ENCODE measurements at places on chromosomes 7 and 10.

- DNase-seq, result no peak
Observed at GRCh38 chr10:27660711-27661110, 84.9 kb downstream of the MKX start.

- DNase-seq, result peak; percentile 61
Observed at GRCh38 chr7:148927123-148928045, 43.3 kb upstream of the EZH2 start.

DNA sequence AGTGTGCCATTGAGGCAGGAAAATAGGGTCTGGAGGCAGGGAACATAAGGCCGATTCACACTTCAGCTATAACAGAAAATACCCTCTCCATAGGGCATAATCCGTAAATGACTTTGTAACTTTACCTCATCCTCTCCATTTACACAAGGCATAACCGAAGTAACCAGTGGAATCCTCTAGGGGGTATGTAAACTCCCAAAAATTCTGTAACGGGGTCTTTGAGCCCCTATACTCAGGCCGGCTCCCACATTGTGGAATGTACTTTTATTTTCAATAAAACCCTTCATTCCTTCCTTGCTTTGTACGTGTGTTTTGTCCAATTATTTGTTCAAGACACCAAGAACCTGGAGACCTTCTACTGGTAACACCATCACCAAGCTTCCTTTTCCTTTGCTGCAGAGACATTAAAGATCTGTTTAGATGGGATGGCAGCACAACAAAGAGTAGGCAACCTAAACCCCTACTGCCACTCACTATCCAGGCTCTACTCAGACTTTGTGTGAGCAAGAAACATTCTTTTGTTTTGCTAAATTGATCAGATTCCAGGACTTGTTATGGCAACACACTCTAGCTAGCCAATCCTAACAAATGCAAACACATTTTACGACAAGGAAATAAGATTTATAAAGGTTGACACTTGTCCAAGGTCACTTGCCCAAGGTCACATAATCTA lies 99.3 kb downstream of the DGKI start:
- no peak for DNase-seq

GRCh38 chr7:26594553-26594952 lies 269.8 kb downstream of the SKAP2 start:
- DNase-seq, result no peak

GRCh38 chr10:102627736-102628293 lies 16.5 kb upstream of the TRIM8 start:
- DNase-seq, result no peak

- DNase-seq, result no peak
Observed at GRCh38 chr10:125259651-125260050, 99.3 kb upstream of the CTBP2 start.

DNA sequence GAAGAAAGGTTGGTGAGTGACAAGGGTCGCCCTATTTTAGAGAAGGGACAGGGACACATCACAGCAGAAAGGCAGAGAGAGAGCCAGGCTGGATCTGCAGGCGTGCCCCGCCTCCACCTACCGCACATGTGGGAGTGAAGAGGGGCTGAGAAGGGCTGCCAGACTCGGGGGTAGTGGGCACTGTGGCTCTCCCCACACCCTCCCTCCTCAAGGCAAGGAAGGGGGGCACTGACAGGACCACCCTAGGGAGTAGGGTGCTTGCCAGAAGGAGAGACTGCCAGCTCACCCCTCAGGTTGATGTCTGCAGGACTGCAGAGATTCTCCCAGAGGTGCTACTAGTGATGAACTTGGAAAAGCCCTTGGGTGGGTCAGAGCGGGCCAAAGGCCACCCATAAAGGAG lies 62.8 kb upstream of the ZRANB1 start:
- DNase-seq, result no peak

GRCh38 chr7:48299580-48300169 lies 128.4 kb downstream of the ABCA13 start:
- peak; percentile 60 for DNase-seq

DNA sequence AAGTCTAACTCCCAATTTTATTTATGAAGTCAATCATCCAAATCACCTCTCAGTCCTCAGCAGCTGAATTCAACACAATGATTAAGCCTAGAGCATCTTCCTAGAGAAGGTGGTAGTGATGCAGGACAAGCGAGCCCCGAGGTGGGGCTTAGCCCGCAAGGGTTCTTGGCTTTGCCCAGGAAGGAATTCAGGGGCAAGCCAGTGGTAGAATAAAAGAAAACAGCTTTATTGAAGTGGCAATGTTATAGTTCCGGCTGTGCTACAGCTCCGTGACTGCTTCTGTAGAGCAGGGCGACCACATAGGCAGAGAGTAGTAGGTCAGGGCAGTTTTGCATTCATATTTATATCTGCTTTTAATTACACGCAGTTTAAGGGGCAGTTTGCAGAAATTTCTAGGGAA lies 18.1 kb downstream of the IL2RA start:
- DNase-seq, result no peak

- DNase-seq, result no peak
Observed at GRCh38 chr7:158236400-158236799, 351.2 kb downstream of the PTPRN2 start.

DNA sequence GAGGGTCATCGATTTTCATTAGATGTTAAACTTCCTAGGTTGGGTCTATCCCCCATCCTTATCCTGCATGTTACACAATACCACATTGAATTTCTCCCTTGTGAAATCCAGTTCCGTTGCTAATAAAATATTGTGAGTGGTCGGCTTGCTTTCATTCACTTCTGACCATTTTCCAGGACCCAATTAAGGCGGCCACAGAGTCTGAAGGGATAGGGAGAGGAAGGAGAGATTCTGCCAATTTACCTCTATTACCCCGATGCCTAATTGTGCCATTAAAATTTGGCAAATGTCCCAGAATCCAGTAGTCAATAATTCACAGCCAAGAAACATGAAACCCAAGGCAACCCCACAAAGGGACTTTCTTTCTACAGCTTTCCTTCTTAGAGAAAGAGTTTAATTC lies 129.9 kb downstream of the IPMK start:
- no peak for DNase-seq

GRCh38 chr7:138752518-138753149 lies 45.2 kb upstream of the TMEM213 start:
- DNase-seq, result peak; percentile 86

DNA sequence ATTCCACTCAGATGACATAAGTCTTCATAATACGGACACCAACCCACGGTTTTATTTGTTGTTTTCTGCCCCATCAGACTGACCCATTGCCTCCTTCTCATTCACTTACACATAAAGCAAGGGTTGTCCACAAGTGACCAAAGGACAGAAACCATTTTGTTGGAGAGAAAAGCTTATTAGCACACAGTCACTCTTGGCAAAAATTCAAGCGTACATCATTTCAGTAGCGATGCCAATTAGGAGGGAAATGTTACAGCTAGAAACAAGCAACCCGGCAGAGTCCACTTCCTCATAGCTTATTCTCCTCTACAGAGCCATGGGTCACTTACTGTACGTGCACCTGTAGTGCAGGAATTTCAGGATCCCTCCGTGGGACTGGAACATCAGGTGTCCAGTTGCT lies 23.0 kb downstream of the ABLIM1 start:
- DNase-seq, result no peak

- peak; percentile 21 for DNase-seq
Observed at GRCh38 chr10:130958003-130958402, 353.5 kb downstream of the TCERG1L start.

DNA sequence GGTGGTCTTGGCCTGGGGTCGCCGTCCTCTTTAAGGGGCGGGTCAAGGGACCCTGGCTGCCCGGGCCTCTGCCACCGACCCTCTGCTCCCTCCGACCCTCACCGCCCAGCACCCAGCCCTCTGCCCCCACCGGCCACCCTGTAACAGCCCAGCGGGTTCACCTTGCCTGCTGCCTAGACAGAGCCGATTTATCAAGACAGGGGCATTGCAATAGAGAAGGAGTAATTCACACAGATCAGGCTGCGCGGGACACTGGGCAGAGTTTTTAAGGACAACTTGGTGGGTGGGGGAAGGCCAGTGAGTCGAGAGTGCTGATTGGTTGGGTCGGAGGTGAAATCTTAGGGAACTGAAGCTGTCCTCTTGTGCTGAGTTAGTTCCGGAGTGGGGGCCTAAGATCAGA lies 779 bp upstream of the ADCK2 start:
- no peak for DNase-seq

DNA sequence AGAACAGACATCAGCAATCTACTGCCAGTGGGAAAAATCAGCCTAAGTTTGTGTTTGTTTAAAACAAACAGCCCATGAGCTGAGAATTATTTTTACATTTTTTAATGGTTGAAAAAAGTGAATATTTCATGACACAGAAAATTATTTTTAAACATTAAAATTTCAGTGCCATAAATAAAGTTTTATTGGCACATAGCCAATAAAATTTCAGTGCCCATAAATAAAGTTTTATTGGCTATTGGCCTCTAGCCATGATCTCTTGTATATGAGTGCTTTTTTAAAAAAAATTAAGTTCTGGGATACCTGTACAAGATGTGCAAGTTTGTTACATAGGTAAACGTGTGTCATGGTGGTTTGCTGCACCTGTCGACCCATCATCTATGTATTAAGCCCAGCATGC lies 305.9 kb downstream of the HPSE2 start:
- no peak for DNase-seq

- DNase-seq, result no peak
Observed at GRCh38 chr10:905503-905902, 26.0 kb downstream of the LARP4B start.

DNA sequence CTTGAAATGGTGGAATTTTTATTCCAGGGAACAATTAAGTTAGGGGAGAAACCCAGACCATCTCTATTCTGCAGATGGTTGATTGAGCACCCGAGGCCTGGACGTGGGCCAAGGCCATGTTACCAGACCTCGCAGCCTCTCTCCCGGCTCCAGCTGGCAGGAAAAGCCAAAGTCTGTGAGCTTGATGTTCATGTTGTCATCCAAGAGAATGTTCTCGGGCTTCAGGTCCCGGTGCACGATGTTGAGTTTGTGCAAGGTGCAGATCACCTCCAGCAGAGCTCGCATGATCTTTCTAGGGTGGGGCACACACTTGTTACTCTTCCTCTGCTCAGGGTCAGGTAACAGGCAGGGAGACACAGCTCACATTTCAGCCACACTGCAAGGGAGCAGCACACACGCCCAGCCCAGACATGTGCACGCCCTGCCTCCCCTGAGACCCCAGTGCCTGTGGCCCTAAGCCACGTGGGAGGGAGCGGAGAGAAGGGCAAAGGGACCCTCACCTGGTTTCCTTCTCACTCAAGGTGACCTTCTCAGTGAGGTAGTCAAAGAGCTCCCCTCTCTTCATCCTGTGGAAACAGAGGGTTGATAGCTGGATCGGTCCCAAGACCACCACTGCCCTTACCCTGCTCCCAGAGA lies 9.5 kb downstream of the PHKG1 start:
- DNase-seq, result no peak

GRCh38 chr7:105206985-105207384 lies 181.7 kb downstream of the SRPK2 start:
- DNase-seq, result no peak

GRCh38 chr7:155344270-155344617 lies 46.6 kb downstream of the INSIG1 start:
- DNase-seq, result no peak

DNA sequence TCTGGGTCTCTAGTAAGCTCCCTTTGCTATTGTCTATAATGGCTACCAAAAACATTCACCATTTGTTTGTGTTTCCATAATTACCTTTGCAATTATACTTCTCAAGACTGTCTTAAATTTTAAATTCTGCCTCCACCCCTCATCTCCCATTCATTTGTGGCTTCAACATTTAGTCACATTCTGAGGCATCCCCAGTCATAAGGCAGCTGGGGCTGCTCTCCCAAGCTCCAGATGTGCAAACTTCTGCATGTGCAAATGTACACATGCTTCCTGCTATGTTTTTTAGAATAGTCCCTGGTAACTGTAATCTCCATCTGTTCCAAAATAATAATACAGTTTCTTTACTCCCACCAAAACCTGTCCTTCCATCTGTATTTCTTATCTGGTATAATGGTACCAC lies 97.3 kb downstream of the CDK6 start:
- no peak for DNase-seq

GRCh38 chr10:8912108-8912507 lies 857.6 kb downstream of the GATA3 start:
- DNase-seq, result no peak

DNA sequence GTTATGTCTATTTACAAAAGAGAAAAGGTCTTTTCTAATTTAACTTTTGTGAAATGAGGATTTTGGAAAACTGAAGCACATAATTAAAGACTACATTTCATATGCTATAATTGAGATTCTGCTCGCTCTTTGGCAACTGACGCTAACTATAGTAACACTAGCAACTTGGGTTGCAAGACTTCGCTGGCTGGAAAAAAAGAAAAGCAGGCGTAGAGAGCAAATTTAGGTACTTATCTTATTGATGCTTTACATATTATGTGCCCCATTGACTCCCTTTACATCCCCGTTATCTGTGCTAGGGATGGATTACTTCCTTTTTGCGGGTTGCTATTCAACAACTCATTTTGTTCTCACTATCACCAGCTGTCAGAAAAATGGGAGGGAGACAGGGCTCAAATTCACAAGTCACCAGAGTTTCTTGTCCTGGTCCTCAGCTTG lies 10.5 kb downstream of the SEMA3C start:
- DNase-seq, result no peak

DNA sequence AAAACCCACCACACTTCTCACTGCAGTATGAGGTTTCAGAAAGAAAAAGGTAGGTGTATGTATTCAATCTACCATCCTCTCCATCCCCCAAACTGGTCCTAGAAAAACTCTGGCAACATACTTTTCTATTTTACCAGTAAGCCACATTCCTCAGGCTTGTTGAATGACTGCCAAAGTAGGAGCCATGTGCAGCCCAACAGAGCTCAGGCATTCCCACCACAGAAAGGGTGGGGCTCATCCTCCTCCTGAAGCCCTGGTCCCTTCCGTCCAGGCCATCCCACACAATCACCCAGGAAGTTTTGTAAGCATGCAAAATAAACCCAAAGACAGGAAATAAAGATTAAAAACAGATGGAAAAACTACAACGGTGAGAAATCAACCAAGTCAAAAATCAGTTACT lies 57.2 kb downstream of the MAD1L1 start:
- DNase-seq, result no peak

DNA sequence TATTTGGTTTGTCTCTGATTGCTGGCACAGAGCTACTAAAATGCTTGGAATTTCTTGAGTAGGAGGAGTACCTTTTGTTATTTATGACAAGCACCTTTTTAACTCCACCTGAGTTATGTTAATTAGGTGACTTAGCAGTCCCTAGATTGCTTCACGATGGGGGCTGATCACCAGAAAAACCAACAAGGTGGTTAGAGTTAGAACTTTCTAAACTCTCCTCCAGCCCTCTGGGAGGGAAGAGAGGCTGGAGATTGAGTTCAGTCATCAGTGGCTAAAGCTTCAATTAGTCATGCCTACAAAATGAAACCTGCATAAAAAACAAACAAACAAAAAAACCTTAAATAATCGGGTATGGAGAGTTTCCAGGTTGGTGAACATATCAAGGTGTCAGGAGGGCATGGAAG lies 23.6 kb upstream of the ING3 start:
- no peak for DNase-seq

Data from activated CD8-positive, alpha-beta memory T cell treated with anti-CD3 and anti-CD28 coated beads for 24 hours (primary cell).